ENCODE measurements at places on chromosomes 7 and 10. TPM values are rescaled to one million over a fixed set of nuclear protein-coding genes. Genes with fewer than 3 reads are reported as not detected.

GRCh38 chr7:137482466-137482865 is 138.9 kb upstream of the PTN start:
- H3K4me3 ChIP-seq: no peak overlapping the region
- H3K36me3 ChIP-seq: no peaks in the 10 kb centered on the region
- H3K27ac ChIP-seq: no peak overlapping the region
- no peaks in the 10 kb centered on the region for H3K4me1 ChIP-seq
- H3K27me3 ChIP-seq: no peaks in the 10 kb centered on the region

DNA sequence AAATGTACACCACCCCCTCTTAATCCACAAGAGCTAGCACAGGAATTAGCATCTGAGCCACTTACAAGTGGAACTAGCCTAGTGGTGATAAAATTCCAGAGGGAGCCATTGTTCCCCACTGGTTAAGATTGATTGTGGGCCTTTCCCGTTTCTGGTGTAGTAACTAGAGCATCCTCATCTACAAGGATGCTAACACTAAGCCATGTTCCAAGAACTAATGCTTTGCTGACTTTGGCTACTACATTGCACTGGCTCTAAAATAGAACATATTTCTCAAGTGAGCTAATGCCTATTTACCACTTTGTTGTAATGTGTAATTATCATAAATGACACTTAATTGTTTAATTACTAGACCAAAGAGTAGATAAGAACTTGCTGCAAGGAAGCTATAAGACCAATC is 143.7 kb downstream of the FZD1 start:
- H3K36me3 ChIP-seq: no peaks in the 10 kb centered on the region
- H3K27me3 ChIP-seq: peaks cover 7% of the 10 kb centered on the region

- H3K27me3 ChIP-seq: no peaks in the 10 kb centered on the region
- H3K4me3 ChIP-seq: no peak overlapping the region
- H3K36me3 ChIP-seq: no peaks in the 10 kb centered on the region
These were observed 88.4 kb downstream of the CHCHD3 start for GRCh38 chr7:132993377-132994013.

DNA sequence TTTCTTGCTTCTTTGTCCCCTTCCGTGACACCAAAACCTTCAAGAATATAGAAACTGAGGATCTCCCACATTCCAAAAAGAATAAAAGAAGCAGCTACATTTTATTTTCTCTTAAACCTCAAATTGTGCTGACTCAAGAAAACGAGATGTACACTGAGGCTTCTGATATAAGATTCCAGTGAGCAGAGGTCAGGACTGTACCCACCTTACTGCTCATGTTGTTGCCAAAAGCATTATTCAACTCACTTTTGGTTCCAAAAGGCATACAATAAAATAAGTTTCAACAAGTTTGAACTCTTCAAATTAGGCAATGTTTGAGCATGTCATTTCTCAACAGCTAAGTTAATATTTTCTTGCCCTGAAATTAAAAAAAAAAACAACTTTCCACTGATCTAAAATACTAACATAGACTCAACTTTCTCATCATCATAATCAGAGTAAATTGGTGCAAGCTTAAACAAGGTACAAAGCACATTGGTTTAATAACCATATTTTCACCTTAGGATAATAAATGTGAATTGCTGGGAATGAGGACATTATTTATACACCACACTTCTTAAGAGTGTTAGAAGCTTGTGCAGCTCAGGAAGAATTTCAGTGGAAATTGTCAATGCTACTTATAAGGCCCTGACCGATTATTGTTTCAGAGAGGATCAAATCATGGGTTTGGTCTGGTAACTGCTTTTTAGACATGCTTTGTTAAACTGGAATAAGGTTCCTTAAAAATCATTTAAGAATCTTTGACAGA is 629.0 kb upstream of the IGFBP3 start:
- no peak overlapping the region for H3K27ac ChIP-seq
- H3K27me3 ChIP-seq: no peaks in the 10 kb centered on the region
- H3K36me3 ChIP-seq: no peaks in the 10 kb centered on the region

- H3K27ac ChIP-seq: no peak overlapping the region
- peaks cover 28% of the 10 kb centered on the region for H3K4me1 ChIP-seq
- DNase-seq: no peak
- no peaks in the 10 kb centered on the region for H3K27me3 ChIP-seq
These were observed 4.0 kb downstream of the ABCB1 start for GRCh38 chr7:87596696-87597095.

CHAT gene
- total RNA-seq: not detected

CFAP69 gene
- total RNA-seq: 0.79 TPM

LIPM gene
- total RNA-seq: not detected

PRTFDC1 gene
- total RNA-seq: 0.46 TPM

NRP1 gene
- total RNA-seq: 0.84 TPM

EBLN1 gene
- not detected for total RNA-seq

Data from activated T-cell treated with anti-CD3 and anti-CD28 coated beads, Interleukin-2, amount 50 U/mL, for 72 hours (primary cell).